NCI-H1436 treated with DMSO at 0.1 percent for 48 hours (cell line): ENCODE measurements at places on chromosomes 3 and 15.
A peak's percentile ranks its signal among the peaks of the same experiment; 100 is the strongest.

GRCh38 chr3:32870373-32871095 lies 52.7 kb downstream of the TRIM71 start:
- no peak for DNase-seq

- no peak for DNase-seq
These were observed 71.6 kb downstream of the LRTM1 start for GRCh38 chr3:54856271-54856670.

GRCh38 chr3:64318668-64319271 lies 93.5 kb upstream of the PRICKLE2 start:
- DNase-seq, result no peak

GRCh38 chr3:46520531-46520930 lies 22.8 kb downstream of the RTP3 start:
- no peak for DNase-seq

DNA sequence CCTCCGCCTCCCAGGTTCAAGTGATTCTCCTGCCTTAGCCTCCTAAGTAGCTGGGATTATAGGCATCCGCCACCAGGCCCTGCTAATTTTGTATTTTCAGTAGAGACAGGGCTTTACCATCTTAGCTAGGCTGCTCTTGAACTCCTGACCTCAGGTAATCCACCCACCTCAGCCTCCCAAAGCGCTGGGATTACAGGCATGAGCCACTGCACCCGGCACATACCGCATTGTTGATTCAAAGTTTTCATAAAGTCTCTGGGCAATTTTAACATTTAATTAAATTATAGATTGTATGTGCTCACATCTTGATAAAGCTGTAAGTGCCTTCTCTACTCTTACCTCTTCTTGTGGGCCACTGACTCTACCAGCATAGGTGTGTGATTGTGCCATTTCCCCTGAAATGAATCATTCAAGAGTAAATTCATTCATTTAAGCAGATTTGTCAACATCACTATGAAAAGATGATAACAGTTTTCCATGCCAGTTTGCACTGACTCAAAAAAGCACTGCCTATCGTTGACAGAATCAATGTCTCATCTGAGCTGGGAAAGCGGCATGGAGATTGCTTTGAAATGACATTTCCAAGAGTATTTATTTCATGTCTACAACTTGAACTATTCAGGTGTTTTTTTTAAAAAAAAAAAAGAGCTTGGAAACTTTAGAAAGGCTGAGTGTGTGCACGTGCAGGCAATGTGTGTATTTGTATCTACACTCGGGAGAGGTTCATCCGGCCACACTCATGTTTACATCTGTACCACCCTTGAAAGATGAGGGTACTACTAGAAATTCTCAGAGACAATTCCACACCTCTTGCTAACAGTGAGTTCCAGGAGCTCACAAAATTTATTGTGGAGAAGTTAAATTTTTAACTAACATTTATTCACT lies 3.5 kb downstream of the BCL2A1 start:
- no peak for DNase-seq

GRCh38 chr3:111794711-111795110 lies 64.4 kb upstream of the PHLDB2 start:
- DNase-seq, result no peak

DNA sequence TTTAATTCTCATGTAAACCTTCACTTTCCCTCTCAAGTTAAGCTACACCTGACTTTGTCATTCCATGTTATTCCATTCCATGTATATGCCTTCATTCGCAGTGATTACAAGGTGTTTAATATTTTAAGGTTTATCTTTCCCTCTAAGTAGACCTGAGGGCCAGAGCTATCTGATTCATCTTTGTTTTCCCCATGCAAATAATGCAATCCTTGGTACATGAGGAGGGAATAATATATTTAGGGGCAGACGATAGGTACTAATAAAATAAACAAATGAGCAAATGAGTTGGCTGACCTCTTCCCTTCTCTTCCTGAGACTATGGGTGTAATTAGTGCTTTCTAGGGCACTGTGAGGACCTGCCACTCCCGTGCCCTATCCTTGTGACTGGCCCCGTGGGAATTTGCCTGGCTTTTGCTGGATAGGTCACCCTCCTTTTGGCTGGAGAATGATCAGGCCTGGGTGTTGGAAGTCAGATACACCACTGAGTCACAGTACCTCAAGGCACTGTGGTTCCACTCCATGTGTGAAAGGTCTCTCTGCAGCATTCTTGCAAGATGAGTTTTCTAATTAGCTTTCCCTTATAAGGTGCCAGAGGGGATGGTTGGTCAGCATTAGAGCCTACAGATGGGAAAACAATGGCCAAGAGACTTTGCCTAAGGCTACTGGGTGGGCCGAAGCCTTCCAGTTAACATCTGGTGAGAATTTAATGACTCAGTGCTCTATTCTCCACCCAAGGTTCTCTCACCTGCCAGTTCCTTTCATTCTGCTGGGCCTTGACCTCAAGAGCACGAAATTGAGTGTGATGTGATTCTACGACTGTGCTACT lies 183.2 kb downstream of the P3H2 start:
- DNase-seq, result no peak

- no peak for DNase-seq
These were observed 282.9 kb downstream of the TBC1D5 start for GRCh38 chr3:17459470-17459993.

DNA sequence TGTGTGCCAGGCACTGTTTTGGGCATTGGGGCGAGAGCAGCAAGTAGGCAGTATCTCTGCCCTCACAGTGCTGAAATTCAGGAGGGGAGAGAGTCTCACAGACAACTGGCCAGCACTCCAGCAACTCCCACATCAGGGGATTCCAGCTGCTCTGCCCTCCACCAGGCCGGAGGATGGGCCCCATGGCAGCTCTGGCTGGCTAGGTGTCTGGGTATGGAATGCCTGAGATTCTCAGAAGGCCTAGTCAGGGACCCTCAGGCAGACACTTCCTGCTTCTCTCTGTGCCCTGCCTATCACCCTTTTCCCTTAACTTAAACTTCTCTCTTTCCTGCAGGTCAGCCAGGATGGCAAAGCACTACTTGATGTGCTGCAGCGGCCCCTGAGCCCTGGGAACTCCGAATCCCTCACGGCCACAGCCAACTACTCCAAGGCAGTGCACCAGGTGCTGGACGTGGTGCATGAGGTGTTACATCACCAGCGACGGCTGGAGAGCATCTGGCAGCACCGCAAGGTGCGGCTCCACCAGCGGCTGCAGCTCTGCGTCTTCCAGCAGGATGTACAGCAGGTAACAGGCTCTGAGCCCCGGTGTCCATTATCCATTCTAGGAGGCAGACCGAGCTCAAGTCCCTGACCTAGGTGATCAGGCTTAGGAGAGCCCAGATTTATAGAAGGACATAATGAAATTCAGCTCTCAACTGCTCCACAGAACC lies 342.2 kb upstream of the ROPN1 start:
- no peak for DNase-seq

GRCh38 chr3:152235709-152236298 lies 32.9 kb upstream of the MBNL1 start:
- DNase-seq, result no peak

DNA sequence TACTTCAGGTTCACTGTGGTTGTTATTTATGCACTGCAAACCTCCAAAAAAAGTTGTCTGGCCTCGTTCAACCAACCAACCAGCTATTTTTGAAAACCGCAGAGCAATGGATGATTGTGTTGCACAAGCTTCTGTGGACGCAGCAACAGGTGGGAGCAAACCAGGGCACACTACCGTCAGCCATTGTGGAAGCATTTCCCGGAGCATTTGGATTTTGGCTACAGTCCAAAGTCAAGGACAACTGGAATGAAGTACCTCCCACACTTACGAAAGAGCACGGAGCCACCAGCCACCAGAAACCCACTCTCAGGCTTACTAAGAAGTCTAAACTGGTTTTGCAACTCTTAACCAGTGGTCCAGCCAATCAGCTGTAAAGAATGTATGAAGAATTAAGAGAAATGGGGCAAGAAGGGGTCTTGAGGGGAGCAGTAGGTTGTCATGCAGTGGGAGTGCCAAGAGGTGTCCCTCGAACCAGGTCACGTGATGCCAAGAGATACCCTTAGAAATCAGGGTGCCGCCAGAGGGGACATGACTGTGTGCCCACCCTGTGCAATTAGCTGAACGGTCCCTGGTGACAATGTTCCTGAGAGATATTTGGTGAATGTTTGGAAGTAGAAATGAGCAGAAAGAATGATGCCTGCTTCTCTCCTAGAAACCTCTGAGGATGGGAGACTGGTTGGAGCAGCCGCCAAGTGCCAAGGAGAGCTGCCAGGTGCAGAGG lies 68.9 kb upstream of the PCSK6 start:
- DNase-seq, result no peak

GRCh38 chr3:111619833-111620232 lies 24.7 kb upstream of the ZBED2 start:
- DNase-seq, result no peak

- DNase-seq, result no peak
These were observed 81.8 kb downstream of the USP13 start for GRCh38 chr3:179734497-179735281.

GRCh38 chr15:85008474-85009260 lies 27.0 kb downstream of the PDE8A start:
- no peak for DNase-seq

GRCh38 chr15:55532944-55533343 lies 24.9 kb upstream of the DNAAF4 start:
- no peak for DNase-seq

DNA sequence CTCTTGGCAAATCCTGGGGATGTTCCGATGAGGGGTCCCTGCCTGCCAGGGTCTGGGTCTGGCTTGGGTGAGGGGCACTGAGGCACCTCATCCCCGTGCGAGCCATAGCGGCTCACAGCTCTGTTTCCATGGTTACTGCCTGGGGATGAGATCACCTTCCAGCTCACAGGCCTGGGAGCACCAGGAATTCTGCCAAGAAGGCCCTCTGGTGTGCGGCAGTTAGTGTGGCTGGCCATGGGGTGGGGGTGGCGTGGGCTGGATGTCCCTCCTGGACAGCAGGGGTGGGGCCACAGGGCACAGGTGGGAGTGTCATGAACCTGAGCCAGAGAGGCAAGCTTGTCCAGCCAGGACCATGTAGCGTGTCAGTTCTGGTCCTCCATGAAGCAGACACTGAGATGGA lies 22.1 kb upstream of the PRR23E start:
- no peak for DNase-seq

- DNase-seq, result no peak
These were observed 74.6 kb downstream of the ATP2B2 start for GRCh38 chr3:10430805-10431204.

- DNase-seq, result no peak
These were observed 16.4 kb downstream of the HEG1 start for GRCh38 chr3:125039131-125040100.

- DNase-seq, result peak; percentile 85
These were observed 25.8 kb downstream of the EFCC1 start for GRCh38 chr3:129026728-129027543.

GRCh38 chr3:36957862-36958686 lies 13.2 kb upstream of the TRANK1 start:
- DNase-seq, result no peak

DNA sequence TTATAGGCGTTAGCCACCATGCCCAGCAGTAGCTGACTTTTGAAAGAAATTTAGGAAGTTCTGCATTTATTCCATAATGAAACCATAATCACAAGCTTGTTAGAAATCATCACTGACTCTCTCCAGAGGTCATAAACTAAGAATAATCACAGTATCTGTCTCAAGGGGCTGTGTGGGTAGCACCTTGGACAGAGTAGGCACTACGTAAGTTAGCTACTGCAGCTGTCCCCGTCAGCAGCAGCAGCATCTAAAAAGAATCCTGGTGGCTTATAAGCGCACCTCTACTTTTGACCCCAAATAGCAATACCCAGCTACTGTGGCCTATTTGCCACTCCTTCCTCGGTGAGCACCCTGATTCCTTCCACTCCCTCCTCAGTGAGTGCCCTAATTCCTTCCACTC lies 57.8 kb upstream of the RPL35A start:
- no peak for DNase-seq

GRCh38 chr3:137222736-137223225 lies 265.0 kb downstream of the IL20RB start:
- no peak for DNase-seq

DNA sequence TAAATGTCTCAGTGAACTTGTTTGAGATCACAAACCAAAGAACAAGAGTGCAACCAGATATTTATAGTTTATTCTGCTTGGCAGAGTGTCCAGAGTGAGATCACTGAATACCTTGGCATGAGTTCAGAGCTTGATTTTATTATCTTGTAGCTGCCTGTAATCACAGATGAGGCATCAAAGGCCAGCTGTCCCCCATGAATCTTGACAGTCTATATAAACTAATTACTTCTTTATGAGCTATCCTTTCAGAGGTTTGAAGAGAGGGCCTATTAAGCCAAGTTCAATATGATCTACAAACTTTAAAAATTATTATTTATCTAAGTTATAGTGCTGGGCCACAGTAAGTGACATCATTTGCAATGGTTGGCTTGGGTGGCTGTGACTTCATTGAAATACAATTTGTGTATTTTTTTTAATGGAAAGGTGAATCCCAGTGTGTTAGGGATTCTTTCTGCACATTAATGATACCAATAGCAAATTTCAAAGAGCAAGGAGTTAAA lies 251.5 kb downstream of the CLSTN2 start:
- DNase-seq, result no peak

- DNase-seq, result no peak
These were observed 149.9 kb upstream of the SLC2A2 start for GRCh38 chr3:171176244-171176933.

GRCh38 chr3:177525987-177526712 lies 328.9 kb upstream of the TBL1XR1 start:
- no peak for DNase-seq

DNA sequence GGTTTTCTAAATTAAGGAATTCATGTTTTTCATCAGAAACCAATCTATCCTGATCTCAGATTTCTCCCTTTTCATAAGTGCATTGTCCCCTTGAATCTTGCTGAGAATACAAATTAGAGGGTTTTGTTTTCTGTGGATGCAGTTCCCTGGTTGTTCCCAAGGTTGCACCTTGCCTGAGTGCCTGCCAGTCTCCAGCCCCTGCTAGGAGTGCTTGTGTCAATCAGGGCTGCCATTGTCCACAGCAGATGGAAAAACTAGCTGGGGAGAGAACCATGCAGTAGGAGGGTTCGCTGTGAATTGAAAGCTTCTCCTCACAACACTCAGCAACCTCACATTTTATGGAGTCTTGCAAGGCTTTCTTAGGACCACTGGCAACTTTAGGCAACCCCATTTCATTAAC lies 210.8 kb upstream of the CTNNB1 start:
- DNase-seq, result no peak

GRCh38 chr15:81054236-81054635 lies 53.5 kb downstream of the TLNRD1 start:
- no peak for DNase-seq
